A172 (cell line): ENCODE measurements at places on chromosomes 6 and 20. TPM values are rescaled to one million over a fixed set of nuclear protein-coding genes. Genes with fewer than 3 reads are reported as not detected.

SLC26A8 gene
- total RNA-seq, result not detected in 2 replicates

WFDC5 gene
- not detected in 2 replicates for total RNA-seq

OR2B6 gene
- total RNA-seq, result not detected in 2 replicates

SLC22A16 gene
- total RNA-seq, result not detected in 2 replicates

IL17F gene
- total RNA-seq, result not detected in 2 replicates
